ENCODE measurements at places on chromosomes 7 and 10. TPM values are rescaled to one million over a fixed set of nuclear protein-coding genes. Genes with fewer than 3 reads are reported as not detected.

The POMZP3 gene
- total RNA-seq = 7.8 TPM

The DRGX gene
- total RNA-seq = not detected

The LIPK gene
- total RNA-seq = not detected

- no peak overlapping the region for H3K27ac ChIP-seq
- DNase-seq = no peak
Observed at GRCh38 chr10:84798312-84798711, 469.9 kb downstream of the CCSER2 start.

- no peaks in the 10 kb centered on the region for H3K36me3 ChIP-seq
- no peak overlapping the region for H3K4me3 ChIP-seq
- H3K27ac ChIP-seq = no peak overlapping the region
- H3K4me1 ChIP-seq = peaks cover 17% of the 10 kb centered on the region
Observed at GRCh38 chr7:380711-381210, 90.8 kb downstream of the FOXL3 start.

The VPS37D gene
- total RNA-seq = 5.5 TPM

DNA sequence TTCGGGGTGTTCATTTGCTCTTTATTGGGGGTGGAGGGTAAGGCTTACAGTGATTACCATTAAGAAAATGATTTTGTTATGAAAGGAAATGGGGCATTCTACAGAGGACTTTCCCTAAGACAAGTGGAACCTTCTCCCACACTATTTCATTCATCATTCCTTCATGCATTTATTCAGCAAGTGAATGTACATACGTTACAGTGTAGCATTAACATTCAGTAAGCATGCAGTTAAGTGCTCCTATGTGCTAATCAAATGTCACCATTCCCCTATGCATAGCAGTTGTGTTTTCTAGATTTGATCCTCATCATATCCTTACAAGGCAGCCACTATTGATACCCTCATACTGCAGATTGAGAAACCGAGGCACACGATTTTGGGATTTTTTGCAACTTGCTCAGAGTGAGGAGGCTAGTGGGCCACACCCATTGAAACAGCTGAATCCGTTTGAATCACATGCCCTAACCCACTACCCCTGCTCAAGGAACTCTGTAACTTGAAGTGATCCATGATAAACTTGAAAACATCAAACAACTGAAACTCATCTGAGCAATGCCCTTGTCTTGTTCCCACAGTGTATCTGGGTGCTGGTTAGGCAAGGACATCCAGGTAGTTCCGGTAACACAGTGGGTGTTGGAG, 16.7 kb downstream of the INSYN2A start:
- no peak overlapping the region for H3K27ac ChIP-seq
- H3K4me1 ChIP-seq = no peaks in the 10 kb centered on the region
- H3K4me3 ChIP-seq = no peak overlapping the region
- no peaks in the 10 kb centered on the region for H3K36me3 ChIP-seq
- H3K27me3 ChIP-seq = no peaks in the 10 kb centered on the region

GRCh38 chr7:76044375-76044865, 3.4 kb downstream of the STYXL1 start:
- H3K36me3 ChIP-seq = peaks cover 8% of the 10 kb centered on the region
- DNase-seq = no peak
- H3K27ac ChIP-seq = no peak overlapping the region
- no peaks in the 10 kb centered on the region for H3K27me3 ChIP-seq
- H3K4me3 ChIP-seq = no peak overlapping the region

DNA sequence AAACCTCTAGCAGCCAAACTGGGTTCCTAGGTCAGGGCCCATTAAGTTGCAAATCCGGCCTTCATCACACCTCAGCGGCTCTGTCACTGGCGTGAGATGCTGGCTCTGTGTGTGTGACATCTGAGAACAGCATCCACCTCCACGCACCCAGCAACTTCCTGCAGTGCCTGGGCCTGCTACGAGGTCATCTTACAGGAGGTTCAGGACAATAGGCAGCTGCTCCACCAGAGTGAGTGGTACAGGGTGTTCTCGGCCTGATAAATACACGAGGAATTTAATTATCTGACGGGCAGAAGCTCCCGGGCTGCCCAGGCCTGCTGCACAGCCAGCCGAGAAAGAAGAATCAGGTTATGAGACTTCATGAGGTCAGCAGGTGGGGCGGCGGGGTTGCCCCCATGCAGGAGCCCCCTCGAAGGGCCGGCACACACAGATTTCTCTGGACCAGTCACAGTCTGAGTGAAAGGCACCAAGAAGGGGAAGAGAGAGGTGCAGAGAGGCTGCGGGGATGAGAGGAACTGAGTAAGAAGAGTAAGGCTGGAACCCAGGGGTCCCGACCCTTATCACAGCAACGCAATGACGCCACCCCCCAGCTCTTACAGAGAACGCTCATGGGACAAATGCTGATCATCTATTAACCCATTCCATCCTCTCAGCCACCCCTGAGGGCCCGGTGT, 49.3 kb downstream of the CALML3 start:
- no peaks in the 10 kb centered on the region for H3K27me3 ChIP-seq
- no peaks in the 10 kb centered on the region for H3K36me3 ChIP-seq
- no peaks in the 10 kb centered on the region for H3K4me1 ChIP-seq
- no peak overlapping the region for H3K4me3 ChIP-seq

The C10orf105 gene
- 0.58 TPM for total RNA-seq

- peaks cover 2% of the 10 kb centered on the region for H3K27me3 ChIP-seq
- no peaks in the 10 kb centered on the region for H3K4me1 ChIP-seq
- H3K4me3 ChIP-seq = no peak overlapping the region
- DNase-seq = peak; percentile 66
Observed at GRCh38 chr7:152899548-152900109, 140.1 kb downstream of the ACTR3B start.

GRCh38 chr10:51999096-51999495, 299.7 kb upstream of the CSTF2T start:
- H3K27me3 ChIP-seq = no peaks in the 10 kb centered on the region
- peak; percentile 22 for DNase-seq
- no peak overlapping the region for H3K4me3 ChIP-seq

- no peaks in the 10 kb centered on the region for H3K4me1 ChIP-seq
- DNase-seq = no peak
- H3K27ac ChIP-seq = no peak overlapping the region
Observed at GRCh38 chr10:70753026-70753663, 32.0 kb downstream of the TBATA start.

GRCh38 chr10:64175271-64175962, 654.2 kb downstream of the REEP3 start:
- no peak for DNase-seq
- no peaks in the 10 kb centered on the region for H3K36me3 ChIP-seq
- H3K27me3 ChIP-seq = no peaks in the 10 kb centered on the region

DNA sequence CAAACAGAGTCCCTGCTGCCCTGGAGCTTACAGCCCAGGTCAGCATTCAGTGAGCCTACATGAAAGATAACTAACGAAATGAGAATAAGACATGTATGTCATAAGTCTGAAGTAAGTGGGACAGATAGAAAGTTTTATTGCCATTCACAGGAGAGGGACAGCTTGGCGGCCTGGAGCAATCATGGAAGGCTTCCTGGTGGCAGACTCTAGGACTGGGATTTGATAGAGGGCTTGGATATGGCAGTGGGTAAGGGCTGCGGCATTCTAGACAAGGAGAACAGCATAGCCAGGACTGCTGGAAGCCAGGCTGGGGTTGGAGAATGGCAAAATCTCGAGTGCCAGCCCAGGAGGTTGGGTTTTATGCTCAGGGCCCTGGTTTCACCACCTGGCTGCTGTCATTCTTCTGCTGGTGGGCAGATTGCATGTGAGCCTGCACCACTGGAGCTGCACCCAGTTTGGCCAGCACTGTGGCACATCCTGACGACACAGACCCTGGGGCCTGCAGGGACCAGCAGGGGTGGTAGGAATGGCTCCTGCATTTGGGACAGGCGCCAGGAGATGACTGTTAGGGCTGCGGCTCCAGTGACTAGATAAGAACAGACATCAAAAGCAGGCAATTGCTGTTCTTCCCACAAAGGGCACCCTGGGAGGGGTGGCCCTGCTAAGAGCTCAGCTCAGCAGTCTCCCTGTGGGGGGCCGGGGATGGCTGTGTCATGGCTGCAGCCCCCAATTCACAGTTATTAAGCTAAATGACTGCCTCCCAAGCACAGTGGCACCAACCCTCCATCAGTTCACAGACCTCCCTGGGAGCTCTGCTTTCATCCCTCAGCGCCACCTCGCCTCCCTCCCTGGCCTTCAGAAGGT, 161.1 kb downstream of the RPS24 start:
- DNase-seq = peak; percentile 27
- no peaks in the 10 kb centered on the region for H3K27me3 ChIP-seq
- H3K4me1 ChIP-seq = no peaks in the 10 kb centered on the region
- no peak overlapping the region for H3K4me3 ChIP-seq
- H3K27ac ChIP-seq = no peak overlapping the region

GRCh38 chr10:24883176-24883575, 69.2 kb downstream of the PRTFDC1 start:
- no peak for DNase-seq
- no peak overlapping the region for H3K4me3 ChIP-seq
- H3K36me3 ChIP-seq = no peaks in the 10 kb centered on the region
- peaks cover 8% of the 10 kb centered on the region for H3K4me1 ChIP-seq

DNA sequence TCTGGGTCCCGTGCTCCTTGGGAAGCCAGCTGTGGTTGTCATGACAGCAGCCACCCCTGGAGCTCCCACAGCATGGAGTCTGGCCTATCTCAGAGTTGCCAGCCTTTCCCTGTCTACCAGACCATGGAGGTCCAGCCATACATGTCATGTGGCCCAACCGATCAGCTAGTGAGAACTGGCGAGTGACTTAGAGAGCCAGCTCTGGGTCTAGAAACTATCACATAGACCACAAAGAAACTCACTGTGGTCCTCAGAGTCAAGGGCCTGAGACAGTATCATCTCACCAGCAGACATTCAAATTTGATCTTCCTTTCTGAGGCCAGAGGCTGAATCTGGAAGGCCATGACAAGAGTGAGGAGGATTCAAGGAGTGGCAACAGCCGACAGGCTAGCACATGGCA, 223.3 kb upstream of the GPR26 start:
- H3K4me3 ChIP-seq = no peak overlapping the region
- no peaks in the 10 kb centered on the region for H3K27me3 ChIP-seq
- H3K36me3 ChIP-seq = no peaks in the 10 kb centered on the region
- no peak for DNase-seq

DNA sequence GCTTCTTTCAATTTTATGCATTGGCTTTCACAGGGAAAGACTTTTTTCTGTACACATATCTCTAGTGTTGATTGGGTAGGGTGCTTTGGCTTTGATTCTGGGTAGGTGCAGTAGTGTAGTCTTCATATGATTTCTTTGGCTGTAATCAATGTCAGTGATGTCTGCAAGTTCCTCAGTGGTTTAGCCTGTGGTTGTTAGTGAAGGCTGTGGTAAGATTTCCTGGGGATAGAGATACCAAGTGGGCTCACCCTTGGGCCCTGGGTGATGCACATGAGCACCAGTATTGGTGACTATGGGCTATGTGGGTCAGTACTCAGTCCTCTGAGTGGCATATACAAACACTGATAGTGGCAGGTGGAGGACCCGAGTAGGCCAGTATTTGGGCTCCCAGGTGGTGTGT, 13.0 kb downstream of the GIMAP8 start:
- no peak for DNase-seq
- H3K27me3 ChIP-seq = no peaks in the 10 kb centered on the region
- no peak overlapping the region for H3K4me3 ChIP-seq
- no peak overlapping the region for H3K27ac ChIP-seq
- H3K36me3 ChIP-seq = no peaks in the 10 kb centered on the region

- no peaks in the 10 kb centered on the region for H3K27me3 ChIP-seq
- H3K4me3 ChIP-seq = no peak overlapping the region
- peak; percentile 81 for DNase-seq
- no peaks in the 10 kb centered on the region for H3K4me1 ChIP-seq
Observed at GRCh38 chr7:138257459-138258196, 181.4 kb downstream of the AKR1D1 start.

- no peak overlapping the region for H3K27ac ChIP-seq
- no peak overlapping the region for H3K4me3 ChIP-seq
- DNase-seq = no peak
- no peaks in the 10 kb centered on the region for H3K4me1 ChIP-seq
- no peaks in the 10 kb centered on the region for H3K36me3 ChIP-seq
Observed at GRCh38 chr7:106049139-106049752, 62.9 kb downstream of the SYPL1 start.

DNA sequence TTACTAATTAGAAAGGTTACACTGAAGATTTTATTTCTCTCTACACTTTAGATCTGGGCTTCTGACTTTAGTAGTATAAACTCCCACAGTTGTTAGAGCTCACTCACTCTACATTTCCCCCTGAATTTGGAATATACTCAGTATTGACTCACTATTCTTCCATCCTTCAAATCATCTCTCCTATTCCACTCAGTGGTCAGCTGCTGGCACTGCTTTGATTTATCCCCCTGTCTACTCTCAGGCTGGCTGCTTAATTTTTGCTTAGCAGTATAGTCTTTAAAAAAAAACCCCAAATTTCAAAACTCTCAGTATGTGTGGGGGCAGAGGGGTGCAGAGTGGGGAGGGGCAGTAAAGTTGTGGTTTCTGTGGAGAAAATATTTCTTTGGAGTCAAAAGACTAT, 68.9 kb downstream of the CDK6 start:
- H3K4me3 ChIP-seq = no peak overlapping the region
- no peak overlapping the region for H3K27ac ChIP-seq
- no peak for DNase-seq
- H3K36me3 ChIP-seq = peaks cover 6% of the 10 kb centered on the region
- no peaks in the 10 kb centered on the region for H3K27me3 ChIP-seq

The MYL10 gene
- not detected for total RNA-seq

- peaks cover 26% of the 10 kb centered on the region for H3K4me1 ChIP-seq
Observed at GRCh38 chr10:110919971-110920881, 822 bp downstream of the SHOC2 start.

DNA sequence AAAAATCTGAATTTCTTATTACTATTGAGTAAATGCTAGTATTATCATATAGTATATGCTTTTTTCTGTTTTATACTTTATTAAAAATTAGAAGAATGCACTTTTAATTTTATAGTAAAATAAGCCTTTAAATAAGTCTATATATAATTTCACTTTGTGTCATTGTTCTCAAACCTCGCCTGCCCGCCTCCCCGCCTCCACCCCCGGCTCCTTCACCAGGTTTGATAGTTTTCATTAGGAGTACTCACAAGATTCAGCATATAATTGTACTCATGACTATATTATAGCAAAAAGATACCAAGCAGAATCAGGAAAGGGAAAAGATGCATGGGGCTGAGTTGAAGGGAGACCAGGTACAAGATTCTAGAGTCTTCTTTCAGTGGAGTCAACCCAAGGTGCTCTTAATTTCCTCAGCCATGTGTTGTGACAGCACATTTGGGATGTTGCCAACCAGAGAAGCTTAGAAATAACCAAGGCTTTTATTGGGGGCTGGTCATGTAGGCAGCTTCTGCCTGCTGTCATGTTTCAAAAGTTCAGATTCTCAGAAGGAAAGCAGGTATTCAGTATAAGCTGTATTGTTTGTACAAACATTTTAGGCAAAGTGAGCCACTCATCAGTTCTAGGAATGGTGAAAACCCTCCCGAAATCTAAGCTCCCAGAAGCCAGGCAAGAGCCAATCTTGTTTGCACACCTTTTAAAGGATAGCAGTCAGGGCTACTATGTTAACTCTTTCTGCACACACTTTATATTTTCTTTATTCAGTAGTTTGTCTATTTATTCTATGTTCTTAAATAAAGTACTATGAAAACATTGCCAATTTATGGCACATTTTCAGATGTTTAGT, 12.3 kb downstream of the NHLRC2 start:
- DNase-seq = no peak
- peaks cover 10% of the 10 kb centered on the region for H3K36me3 ChIP-seq
- H3K4me1 ChIP-seq = peaks cover 6% of the 10 kb centered on the region
- H3K4me3 ChIP-seq = no peak overlapping the region
- no peak overlapping the region for H3K27ac ChIP-seq
- no peaks in the 10 kb centered on the region for H3K27me3 ChIP-seq

GRCh38 chr7:66952343-66953043, 31.5 kb downstream of the TMEM248 start:
- DNase-seq = no peak
- peaks cover 55% of the 10 kb centered on the region for H3K36me3 ChIP-seq
- no peaks in the 10 kb centered on the region for H3K4me1 ChIP-seq
- no peaks in the 10 kb centered on the region for H3K27me3 ChIP-seq

The C10orf67 gene
- 0.68 TPM for total RNA-seq

The SYT15 gene
- total RNA-seq = 53.5 TPM

The PKD2L1 gene
- 1.1 TPM for total RNA-seq

Measured in lung (tissue), 17 donors.